ENCODE measurements at places on chromosomes 3 and 15.

DNA sequence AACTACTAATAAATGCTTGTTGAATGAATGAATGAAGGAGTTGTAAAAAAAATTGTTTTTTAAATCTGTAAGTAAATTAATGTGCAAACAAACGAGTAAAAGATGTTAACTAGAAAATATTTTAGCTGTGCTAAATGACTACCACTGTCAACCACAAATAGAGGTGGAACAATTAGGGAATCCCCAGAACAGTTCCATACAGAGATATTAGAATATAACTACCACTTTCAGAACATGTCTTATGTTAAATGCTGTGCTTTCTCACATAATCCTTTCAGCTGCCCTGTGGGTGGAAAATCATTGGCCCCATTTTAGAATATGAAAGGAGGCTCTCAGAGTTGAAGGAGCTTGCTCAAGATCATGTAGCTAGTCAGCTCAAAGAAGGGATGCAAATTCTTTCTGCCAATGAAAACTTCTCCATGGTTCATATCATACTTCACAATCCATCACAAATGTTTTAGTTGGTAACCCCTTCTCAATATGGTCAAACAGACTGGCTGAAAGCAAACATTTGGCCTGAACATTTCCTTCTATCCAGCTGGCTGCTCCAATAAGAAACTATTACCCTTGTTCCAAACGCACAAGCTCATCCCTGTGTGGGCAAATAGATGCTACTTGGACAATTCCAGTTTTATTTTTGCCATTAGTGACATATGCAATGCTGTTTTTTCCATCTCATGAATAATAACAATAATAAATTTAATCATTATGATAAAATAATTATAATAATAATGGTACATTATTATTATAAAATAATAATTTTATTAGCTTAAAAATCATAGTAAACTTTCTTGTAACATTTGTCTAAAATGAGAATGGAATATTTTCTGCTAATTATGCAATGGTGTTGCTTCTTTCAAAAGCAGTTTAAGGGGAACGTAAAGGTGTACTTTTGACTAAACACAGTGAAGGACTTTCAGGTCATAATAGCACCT is 290.4 kb upstream of the STT3B start:
- peak; percentile 30 for DNase-seq

- no peak for DNase-seq
Measured at GRCh38 chr15:96261575-96262034, 68.9 kb upstream of the NR2F2 start.

DNA sequence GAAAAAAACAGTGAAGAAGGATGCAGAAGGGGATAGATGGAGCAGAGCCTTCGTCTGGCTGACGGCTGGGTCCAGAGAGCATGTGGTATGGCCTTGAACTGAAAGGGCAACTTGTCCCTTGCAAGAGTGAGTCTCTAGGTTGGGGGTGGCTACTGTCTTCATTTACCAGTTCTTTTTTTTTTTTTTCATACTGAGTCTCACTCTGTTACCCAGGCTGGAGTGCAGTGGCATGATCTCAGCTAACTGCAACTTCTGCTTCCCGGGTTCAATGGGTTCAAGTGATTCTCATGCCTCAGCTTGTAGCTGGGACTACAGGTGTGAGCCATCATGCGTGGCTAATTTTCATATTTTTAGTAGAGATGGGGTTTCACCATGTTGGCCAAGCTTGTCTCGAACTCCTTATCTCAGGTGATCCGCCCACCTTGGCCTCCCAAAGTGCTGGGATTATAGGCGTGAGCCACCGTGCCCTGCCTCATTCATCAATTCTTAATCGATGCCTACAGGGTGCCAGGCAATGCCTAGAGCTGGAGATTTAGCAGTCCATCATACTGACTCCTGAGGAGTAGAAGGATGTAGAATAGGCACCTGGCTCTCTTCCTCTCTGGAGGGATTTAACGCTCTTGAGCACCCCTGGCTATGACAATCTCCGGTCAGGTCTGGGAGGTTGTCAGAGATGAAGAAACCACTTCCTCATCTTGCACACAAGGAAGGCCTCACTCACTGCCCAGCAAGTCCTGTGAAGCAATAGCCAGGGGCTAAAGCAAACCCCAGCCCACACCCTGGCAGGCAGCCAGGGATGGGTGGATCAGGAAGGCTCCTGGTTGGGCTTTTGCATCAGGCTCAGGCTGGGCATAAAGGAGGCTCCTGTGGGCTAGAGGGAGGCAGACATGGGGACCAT is at the start of gene CAMP:
CAMP (plus strand) TSS at position 880 of the 898 bp plus-strand sequence; CDS start at position 897, 17 bp downstream.
- no peak for DNase-seq

GRCh38 chr15:72272997-72273352 is 621 bp upstream of the PARP6 start:
- no peak for DNase-seq

DNA sequence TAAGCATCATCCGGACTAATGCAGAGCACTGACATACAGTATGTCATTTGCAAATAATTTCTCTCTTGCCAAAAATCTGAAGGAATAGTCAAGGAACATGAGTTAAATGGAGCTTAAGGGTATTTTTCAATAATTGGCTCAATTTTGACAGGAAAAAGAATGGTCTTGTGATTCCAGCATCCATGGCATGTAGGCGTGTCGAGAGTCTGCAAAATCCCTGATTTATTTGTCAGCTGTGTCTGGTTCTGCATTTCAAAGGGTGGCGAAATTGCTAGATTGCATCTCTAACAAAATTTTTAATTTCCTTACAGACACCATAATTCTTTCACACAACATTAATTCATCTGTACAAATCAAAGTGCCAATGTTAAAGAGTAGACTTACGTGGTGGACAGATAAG is 65.4 kb upstream of the TBC1D23 start:
- no peak for DNase-seq

- peak; percentile 16 for DNase-seq
Measured at GRCh38 chr3:111326144-111326995, 215.6 kb upstream of the CD96 start.

DNA sequence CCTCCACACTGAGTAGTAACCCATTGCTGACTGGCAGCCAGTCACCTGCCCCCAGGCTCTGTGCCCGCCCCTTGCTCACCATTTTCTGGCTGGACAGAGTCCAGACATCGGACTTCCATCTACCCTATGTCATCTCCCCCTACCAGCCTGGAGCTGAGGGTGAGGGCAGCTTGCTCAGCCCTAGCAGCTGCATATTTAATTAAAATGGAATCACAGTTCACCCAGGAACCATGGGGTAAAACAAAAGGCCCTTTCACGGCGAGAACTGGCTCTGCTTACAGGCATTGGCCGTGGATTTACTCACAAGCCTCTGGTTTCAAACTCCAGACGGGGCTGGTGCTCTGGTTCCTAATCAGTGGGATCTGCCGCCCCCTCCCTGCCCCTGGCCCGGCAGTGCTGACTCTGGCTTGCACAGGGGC is 94.9 kb upstream of the ATP2B2 start:
- no peak for DNase-seq

- no peak for DNase-seq
Measured at GRCh38 chr3:45441584-45442310, 53.4 kb downstream of the LARS2 start.

DNA sequence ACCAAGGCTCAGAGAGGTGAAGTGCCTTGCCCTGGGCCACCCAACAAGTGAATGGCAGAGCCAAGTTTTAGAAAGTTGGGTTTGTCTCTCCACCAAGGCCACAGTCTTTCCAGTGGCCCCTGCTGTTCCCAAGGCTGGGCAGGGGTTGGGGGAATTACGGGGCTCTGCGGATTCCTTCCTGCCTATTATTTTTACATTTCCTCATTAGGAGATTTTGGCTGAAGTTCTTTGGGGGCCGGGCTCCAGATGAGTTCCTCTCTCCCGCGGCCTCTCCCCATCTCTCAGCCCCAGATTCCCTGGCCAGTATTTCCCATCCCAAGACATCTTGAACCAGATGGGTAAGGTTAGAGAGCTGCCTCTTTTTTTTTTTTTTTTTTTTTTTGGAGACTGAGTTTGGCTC is 44.0 kb upstream of the SMAD6 start:
- no peak for DNase-seq

- peak; percentile 42 for DNase-seq
Measured at GRCh38 chr3:73080216-73080966, 18.9 kb downstream of the EBLN2 start.

GRCh38 chr3:110165753-110166152 is 828.4 kb upstream of the DPPA4 start:
- no peak for DNase-seq

DNA sequence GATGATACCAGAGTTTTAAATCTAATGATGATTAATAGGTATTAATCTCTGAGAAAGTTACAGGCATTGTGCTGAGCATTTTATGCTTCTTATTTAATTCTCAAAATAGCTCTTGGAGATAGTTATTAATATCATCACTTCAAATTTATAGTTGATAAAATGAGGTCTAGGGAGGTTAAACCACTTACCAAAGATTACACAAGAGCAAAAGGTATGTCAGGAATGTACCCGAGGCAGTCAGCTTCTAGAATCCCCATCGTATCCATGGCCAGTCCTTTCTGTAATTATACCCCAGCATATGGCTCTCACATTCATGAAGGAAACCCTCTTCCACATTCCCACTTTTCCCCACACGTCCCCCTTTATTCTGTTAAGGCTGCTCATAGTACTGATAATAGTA is 421.3 kb downstream of the PYDC2 start:
- no peak for DNase-seq

DNA sequence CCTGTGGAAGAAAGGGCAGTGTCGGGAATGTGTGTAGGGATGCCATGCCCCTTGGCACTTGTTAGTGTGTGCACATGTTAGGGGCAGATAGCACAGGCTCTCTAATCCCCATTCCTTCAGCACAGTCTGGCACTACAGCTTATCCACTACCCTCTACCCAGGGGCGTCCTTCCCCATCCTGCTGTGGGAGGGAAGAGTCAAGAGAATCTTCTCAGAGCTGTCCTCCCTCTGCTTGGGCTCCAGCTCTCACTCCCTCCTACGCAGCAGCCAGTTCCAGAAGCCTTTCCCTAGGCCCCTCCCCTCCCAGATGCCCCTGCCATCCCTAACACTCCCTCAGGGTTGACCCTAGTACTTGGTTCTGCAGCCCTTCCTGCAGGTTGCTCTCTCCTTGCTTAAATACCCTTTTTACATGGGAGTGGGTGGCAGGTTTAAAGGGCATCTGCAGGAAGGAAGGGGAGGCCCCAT is 815 bp upstream of the GRM2 start:
- no peak for DNase-seq

DNA sequence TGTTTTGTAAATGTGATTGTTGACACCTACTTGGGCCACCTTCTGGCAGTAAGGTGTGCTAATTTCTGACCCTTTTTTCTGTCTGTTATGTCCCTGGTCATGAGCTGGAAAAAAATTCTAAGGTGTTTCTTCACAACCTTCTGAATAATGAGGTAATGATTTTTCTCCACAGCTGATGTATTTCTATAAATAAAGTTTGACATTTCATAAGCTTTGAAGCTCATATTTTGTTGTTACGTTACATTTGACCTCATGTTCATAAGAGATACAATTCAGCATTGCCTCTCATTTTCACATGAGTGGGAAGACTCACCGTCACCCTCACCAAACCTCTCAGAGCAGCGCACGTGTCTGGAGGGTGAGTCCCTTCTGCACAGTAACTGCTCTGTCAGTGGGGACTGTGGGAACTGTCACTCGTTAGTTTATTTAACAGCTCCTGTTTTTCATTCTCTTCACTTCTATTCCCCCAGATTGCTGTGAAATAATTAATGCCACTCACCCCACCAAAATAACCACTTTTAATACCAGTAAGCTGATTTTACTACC is 140.9 kb downstream of the PLCL2 start:
- DNase-seq = peak; percentile 68

DNA sequence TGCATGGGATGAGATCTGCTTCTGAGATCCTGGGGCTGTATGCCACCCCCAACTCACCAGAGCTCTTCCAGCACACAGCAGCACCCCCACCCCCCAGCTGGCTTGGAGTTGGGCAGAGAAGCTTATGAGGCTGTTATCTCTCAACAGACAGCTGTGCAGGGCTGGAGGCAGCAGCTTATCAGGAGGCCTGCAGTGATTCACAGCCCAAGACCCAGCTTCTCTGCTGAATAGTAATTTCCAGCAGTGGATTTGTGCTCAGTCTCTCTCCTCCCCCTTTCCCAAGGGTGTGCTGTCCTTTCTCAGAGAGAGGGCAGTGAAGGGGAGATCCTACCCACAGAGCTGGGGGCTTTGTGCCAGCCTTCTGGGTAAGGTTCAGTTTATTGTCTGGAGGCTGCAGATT is 2.1 kb downstream of the RPP25 start:
- no peak for DNase-seq

DNA sequence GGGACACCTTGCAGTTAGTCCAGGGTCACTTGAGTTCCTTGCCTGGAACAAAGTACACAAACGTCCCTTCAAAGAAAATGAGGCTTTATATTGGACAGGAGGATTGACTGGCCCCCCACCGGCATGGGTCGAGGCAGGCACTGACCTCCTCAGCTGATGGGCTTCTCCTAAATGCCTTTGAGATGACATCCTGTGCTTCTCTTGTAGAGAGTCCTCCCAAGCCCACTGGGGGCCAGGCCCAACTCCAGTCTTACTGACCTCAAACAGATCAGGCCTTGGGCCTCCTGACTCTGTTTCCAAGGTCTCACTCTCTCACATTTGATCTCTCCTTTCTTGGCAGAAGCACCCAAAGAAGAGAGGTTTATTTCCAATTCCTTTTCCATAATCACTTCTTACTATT is 516.1 kb downstream of the MCTP2 start:
- no peak for DNase-seq

- no peak for DNase-seq
Measured at GRCh38 chr15:25671132-25671531, 192.0 kb downstream of the ATP10A start.

DNA sequence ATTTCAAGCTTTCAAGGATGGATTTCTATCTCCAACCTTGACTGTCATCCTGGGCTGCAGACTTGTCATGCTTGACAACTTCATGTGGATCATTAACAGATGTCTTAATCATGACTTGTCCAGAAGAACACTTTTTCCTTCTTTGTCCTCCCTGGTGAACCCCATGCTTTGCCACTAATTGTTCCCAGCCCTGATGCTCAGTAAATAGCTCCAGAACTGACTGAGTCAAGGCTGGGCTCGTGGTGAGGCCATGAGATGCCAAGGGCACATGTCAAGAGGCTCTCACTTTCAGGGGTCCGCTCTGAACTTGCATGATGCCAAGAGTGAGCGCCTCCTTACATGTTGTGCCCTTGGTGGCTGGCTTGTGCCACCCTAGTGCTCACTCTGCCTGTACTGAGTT is 48.9 kb upstream of the KY start:
- no peak for DNase-seq

GRCh38 chr3:63964681-63965485 is 52.7 kb upstream of the SCAANT1 start:
- DNase-seq = no peak

DNA sequence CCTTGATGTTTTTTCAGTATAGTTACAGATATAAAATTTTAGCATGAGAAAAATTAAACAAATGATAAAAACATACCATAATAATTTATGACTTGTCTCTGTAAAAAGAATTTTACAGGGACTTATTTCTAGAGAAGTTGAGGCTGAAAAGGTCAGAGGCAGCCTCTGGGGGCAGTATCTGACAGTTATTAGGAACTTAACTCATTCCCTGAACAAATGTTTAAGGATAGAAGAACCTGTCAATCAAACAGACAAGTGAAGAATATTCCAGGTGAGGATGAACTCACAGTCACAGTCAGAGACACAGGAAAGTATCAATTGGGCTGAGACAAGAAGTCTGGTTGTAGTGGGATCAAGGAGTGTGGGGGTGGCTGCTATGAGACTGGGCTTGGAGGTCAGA is 7.3 kb downstream of the MYLK start:
- DNase-seq = no peak

Measured in stimulated activated CD4-positive, alpha-beta T cell treated with anti-CD3 and anti-CD28 coated beads, Interleukin-15, amount 100 ng/mL, for 24 hours (primary cell).